Right atrium auricular region (tissue), 2 donors: ENCODE measurements at places on chromosomes 12 and 14.
A peak's percentile ranks its signal among the peaks of the same experiment; 100 is the strongest.

- no peak for DNase-seq
Observed at GRCh38 chr12:26751179-26751578, 81.8 kb downstream of the ITPR2 start.

GRCh38 chr12:108712165-108712924 is 19.0 kb downstream of the CORO1C start:
- DNase-seq: no peak

DNA sequence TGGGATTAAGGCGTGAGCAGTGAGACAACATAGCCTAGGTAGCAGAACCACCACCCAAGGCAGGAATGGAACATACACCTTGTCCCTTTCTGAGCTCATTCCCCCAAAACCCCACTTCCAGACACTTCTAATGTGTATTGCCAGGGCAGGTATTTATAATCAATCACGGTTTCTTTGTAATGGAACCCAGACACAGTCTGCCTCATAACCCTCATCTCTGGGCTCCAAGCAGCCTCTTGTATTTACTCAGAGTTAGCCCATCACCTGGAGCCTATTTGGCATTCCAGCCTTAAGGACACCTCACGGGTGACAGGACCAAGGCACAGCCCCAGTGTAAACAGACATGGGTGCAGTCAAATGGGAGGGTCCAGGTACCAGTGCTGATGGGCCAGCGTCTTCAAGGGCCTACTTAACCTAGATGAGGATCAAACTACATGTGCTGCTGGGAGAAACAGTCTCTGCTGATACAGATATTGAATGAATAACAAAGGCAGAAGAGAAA is 2.5 kb upstream of the HIGD1C start:
- DNase-seq: no peak

GRCh38 chr12:9864913-9865675 is 4.1 kb downstream of the CLEC2B start:
- DNase-seq: no peak

DNA sequence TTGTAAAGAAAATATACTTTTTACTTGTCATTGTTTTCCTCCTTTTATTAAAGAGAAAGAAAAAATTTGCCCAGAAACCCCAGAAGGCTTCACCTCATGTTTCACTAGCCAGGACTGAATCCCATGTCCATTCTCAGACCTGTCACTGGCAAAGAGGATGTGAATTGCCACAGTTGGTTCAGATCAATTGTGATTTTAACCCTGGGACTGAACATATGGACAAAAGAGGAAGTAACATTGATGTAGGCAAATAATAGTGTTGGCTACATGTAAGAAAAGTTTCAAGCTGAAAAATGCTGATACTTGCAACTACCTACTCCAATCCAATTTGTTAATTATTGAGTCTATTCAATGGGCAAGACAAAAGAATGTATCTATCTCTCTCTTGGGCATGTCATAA is 8.6 kb upstream of the CCDC196 start:
- DNase-seq: no peak

DNA sequence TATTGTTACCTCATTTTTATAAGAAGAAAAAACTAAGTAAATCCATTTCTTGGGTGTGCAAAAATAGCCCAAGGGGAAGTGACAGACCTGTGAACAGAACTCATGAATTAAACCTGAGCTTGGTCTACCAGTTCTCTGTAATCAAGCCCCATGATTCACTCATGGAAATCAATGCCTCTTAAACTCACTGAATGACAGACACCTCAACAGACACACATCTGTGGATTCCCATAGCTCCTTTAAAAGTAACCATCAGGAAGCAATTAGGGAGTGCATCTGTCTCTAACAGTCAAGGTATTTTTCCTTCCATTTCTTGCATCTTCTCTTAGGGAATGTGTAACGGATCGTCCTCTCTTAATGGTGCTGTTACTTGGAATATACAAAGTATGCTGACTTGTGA is 215.0 kb upstream of the EEA1 start:
- no peak for DNase-seq

DNA sequence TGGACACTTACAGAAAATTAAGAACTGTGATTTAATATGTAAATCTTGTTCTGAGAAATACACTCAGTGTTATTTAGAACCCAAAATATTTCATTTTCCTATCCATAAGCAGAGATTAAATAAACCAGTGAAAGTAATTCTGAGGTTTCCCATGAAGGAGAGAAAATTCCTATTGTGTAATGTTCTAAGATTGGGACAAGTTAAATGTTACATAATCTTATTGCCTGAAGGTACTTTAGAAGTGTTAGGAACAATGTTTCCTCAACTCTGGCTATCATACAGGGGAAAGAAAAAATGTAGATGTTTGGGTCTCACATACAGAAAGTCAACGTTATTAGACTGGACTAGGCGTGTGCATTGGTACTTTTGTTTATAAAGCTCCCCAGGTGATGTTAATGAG is 281.9 kb upstream of the SYT10 start:
- no peak for DNase-seq

GRCh38 chr12:26499979-26500640 is 304.7 kb downstream of the SSPN start:
- DNase-seq: no peak

GRCh38 chr14:100664841-100665510 is 61.7 kb upstream of the DLK1 start:
- no peak for DNase-seq

- no peak for DNase-seq
Observed at GRCh38 chr12:116662612-116663144, 75.2 kb downstream of the SPRING1 start.

GRCh38 chr14:72677664-72678063 is 216.2 kb downstream of the DPF3 start:
- no peak for DNase-seq

- no peak for DNase-seq
Observed at GRCh38 chr12:5434647-5435560, 3.0 kb downstream of the NTF3 start.

DNA sequence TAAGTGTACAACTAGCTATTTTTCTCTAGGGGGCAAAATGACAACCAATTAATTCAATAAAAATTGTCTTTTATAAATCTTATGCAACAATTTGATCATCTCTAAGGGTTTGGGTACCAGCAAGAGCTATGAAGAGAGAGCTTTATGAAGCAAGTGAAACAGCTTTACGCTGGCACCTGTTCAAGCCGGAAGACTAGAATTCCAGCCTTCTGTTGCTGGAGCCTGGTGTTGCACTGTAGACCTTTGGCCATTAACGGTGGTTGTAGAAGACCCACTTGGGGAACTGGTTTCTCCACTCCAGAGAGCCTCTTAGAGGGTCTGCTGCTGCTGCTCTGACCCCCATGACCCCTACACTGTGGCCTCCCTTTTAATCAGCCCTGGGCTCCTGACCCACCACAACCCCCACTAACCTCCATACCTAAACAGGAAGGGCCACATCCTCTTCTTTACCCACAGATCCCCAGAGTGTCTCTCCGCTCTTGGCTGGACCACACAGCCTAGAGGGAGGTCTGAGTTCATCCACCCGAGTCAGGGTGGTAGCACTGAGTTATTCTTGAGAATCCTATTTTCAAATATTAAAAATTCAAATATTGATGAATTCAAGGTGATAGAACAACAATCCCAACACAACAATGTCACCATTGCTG is 54.6 kb upstream of the STON2 start:
- DNase-seq: no peak

DNA sequence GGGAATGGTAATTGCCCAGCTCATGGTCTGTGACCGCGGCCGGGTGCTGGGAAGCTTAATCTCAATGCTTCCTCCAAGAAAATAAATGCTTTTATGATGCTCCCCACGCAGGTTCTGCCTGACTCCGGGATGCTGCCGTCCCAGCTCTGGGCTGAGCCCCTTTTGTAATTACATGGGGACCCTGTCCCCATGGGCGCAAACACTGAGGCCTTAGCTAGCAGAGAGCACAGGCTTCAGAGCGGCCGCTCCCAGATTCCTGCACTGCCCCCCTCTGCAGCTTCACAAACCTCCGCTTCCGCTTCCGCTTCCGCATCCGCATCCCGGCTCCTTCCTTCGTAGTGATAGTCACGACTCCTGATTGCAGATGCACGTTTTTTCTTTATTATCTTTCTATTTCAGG is 129.5 kb downstream of the KIF26A start:
- DNase-seq: no peak

DNA sequence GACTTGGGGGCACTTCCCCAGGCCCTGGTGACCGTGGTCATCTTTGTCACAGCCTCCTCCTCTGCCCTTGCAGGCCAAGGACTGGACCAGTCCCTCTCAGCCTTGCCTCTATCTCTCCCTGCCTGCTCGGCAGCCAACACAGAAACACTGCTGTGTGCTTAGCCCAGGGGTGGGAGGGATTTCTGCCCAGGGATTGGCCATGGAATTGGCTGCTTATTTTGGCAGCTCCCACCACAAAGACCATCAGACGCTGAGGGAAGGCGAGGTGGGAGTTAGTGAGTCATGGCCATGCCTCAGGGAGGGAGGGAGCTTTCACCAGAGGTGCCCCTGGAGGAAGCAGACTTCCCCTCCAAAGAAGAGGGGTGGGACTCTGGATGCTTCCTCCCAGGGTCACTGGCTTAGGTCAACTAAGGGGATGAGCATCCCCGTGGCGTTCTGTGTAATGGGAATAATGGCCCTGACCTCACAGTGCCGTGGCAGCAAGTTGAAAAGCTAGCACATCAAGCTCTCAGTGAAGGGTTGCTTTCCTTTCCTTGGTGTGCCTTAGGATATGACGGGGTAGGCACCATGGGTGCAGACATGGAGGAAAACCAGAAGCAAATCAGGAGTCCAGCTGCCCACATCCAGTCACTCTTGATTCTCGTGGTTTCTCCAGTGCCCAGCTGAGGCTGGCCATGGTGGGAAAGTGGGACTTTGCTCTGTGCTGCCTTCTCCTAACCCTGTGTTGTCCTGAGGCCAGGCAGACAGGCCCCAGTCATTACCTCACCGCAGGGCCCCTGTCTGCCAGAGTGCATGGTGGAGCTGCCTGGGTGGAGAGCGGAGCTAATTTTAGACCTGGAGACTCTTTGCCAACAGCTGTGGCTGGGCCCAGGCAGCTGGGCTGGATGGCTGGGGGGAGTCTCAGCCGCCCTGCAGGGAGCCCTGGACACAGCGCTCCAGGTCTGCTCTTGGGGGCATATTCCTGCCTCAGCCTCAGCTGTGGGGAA is 21.4 kb downstream of the B4GALNT3 start:
- peak; percentile 89 for DNase-seq

- no peak for DNase-seq
Observed at GRCh38 chr12:116302166-116303058, 24.9 kb upstream of the MED13L start.

DNA sequence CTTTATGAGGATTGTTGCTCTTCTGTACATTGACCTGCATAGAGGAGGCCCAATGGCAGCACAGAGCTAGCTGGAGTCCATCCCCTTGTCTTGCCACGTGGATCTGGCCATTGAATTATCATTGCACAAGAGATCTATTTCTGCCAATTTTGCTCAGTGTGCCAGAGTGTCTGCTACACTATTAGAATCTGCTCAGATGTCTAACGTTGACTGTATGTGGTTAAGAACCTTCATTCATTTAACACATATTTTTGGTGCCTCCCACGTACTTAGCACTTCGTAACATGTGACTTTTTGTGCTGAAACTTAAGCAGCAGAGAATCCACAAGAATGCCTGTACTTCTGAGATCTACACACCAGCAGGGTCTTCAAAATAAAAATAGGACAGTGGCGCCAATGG is 166.0 kb upstream of the VASH1 start:
- no peak for DNase-seq

DNA sequence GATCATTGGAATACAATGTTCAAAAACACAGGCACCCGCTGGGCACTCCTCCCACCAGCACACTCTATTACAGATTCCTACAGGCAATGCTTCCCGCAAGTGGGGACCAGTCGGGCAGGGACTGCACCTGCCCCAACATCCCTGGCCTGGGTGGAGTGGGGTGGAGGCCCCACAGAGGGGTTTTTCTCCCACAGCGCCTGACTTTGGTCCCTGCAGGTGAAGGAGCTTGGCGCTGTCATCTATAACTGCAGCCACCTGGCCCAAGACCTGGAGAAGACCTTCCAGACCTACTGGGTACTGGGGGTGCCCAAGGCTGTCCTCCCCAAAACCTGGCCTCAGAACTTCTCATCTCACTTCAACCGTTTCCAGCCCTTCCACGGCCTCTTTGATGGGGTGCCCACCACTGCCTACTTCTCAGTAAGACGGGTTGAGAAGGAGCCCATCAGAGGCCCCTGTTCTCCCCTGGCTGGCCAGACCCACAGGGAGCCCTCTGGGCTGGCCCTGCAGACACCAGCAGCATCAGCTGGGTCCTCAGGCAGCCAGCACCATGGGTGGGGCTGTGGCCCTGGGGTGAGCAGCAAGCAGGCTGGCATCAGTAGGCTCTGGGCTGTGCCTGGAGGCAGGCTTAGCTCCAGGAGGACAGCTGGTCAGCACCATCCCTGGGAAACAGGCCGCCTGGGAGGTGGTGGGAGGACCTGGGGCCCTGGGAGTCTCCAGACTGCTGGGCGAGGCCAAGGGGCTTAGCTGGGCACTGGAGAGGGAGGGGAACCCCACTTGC is 6.0 kb downstream of the PLD4 start:
- no peak for DNase-seq

GRCh38 chr14:58077621-58078020 is 74.4 kb downstream of the ARMH4 start:
- DNase-seq: no peak

DNA sequence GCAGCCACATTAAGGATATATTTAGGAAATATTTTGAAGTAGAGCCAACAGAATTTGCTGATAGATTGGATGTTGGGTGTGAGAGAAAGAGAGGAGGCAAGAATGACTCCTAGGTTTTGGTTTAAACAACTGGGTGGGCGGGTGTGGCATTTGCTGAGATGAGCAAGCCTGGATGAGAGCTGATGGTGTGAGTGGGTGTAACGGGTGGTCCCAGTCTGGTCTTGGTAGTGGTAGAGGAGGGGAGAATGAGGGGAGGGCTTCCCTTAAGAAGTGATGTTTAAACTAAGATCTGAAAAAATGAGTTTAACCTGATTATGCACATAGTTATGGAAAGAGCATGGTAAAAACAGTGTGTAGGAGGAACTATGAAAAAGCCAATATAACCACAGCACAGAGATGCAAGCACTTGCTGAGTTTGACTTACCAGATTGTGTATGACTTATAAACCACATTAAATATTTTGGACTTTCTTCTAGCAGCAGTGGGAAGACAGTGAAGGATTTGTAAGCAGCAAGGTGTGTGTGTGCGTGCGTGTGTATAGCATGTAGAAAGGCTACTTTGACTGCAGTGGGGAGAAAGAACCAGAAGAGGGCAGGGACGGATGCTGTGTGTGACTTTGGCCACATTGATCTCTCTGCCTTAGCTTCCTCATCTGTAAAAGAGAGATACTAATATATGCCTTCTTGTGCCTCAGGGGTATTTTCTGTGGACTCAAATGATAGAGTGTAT is 139.7 kb downstream of the PRIMA1 start:
- no peak for DNase-seq

GRCh38 chr12:62291864-62292760 is 31.9 kb downstream of the USP15 start:
- no peak for DNase-seq

DNA sequence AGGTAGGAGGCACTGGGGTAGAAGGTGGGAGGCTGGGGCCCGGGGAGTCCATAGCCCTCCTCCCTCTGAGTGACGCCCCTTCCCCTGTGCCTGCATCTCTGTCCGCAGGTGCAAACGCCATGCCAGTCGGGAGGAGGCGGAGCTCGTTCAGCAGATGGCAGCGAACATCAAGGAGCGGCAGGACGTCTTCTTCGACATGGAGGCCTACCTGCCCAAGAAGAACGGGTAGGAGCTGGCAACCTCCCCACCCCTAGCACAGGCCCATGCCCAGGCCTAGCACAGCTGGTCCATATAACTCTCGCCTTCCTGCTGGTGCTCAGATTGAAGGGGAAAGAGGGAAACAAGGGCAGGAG is 35.6 kb downstream of the TMEM120B start:
- no peak for DNase-seq
